ENCODE measurements at places on chromosomes 1 and 21.

DNA sequence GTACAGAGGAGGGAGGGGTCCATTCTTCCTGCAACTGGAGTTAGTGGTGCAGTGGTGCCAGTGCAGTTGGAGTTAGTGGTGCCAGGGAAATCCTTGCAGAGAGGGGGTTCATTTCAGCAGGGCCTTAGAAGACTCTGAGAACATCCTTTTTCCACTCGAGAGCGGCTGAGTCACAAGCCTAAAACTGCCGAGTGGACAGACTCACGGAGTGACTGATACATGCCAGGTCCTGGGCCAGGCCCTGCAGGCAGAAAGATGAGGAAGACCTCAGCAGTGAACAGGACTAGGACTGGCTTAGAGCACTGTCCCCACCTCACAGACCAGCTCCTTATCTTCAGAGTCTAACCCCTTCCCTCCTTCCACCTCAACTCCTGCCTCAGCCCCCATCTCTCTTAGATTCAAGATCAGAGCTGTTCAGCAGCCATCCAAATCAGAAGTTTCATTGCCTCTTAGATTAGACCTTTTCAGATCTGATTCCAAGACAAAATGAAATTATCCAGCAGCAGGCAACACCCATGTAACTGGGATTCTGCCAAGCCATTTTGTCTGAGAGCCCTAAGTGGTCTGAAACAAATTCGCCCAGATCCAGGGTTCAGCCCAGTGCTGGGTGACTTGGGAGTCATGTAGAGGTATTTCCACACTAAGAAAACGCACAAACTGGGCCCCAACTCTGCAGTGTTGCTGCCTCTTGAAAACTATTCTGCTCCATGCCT is 12.7 kb upstream of the IKBKE start:
- no peak for DNase-seq

DNA sequence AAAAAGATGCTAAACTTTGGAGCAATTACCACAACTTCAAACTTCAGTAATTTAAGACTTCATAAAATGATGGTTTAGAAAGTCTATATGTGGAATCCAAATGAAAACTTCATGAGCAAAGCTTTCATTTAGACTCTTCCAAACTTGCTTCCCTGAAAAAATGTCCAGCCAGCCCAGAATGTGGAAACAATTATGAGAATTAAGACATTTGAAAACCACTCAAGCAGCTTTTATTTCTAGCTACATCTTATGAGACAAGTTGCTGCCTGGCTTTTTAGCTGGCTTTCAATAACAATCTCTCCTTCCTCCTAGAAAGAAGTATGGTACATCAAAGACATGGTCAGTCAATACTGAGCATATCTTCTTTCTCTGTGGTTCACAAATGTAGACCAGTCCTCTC is 21.8 kb downstream of the LPAR3 start:
- DNase-seq, result no peak

DNA sequence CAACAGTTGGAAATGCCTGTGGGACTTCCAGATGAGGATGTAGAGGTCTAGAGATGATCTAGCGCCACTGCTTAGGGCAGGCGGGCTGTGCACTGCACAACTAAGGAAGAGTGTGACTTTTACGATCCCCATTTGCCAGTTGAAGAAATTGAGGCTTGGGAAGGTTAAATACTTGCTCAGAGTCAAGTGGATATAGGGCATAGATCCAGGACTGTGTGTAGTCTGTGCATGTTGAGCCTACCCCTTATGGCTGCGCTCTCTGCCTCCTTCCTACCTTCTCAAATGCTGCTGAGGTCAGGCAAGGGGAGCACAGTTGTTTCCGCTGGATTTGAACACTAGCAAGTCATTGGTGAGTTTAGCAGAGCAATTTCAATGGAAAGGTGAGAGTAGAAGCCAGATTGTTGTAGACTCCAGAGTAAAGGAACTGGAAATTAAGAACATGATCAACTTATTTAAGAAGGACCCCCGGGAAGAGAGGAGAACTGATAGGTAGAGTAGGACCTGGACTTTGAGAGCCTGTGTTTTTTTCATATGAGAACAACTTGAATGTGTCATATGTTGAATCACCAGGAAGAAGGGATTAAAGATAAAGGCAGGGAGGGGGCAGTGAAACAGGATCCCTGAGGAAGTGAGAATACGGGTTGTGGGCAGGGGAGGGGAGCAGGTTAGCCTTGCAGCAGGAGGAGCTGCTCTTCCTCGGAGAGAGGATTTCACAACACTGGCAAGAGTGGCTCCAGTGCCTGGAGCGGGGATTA is 2.7 kb downstream of the CAPN2 start:
- DNase-seq, result no peak

DNA sequence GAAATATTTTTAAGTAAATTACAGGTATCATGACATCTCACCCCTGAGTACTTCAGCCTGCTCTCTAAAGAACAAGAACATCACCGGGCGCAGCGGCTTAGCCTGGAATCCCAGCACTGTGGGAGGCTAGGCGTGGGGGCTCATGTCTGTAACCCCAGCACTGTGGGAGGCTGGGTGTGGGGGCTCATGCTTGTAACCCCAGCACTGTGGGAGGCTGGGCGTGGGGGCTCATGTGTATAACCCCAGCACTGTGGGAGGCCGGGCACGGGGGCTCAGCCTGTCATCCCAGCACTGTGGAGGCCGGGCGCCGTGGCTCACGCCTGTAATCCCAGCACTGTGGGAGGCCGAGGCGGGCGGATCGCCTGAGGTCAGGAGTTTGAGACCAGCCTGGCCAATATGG is 7.7 kb upstream of the CDK11B start:
- no peak for DNase-seq

DNA sequence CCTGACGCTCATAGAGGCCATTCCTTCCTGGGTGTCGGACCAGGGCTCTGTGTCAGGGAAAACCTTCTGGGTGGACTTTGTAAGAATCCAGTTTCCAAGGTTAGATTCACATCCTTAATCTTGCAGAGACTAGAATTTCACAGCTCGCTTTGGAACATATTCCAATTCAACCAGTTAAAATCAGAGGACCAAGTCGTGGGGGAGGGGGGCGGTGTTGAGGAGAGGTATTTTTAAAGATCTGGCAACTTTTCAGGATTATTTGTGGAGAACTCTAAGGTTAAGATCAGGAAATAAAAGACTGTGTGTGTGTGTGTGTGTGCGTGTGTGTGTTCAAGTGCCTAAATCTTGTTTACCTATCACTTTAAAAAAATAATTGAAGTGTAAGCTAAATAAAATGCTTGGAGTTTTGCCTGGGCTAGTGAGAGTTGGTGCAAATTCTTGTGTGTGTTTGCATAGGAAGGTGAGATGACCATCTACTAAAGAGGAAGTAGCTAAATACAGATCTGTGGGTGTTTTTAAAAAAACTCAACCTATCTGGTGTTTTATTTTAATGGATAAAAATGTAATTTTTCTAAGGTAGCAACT is 21.8 kb downstream of the TENT5C start:
- no peak for DNase-seq

DNA sequence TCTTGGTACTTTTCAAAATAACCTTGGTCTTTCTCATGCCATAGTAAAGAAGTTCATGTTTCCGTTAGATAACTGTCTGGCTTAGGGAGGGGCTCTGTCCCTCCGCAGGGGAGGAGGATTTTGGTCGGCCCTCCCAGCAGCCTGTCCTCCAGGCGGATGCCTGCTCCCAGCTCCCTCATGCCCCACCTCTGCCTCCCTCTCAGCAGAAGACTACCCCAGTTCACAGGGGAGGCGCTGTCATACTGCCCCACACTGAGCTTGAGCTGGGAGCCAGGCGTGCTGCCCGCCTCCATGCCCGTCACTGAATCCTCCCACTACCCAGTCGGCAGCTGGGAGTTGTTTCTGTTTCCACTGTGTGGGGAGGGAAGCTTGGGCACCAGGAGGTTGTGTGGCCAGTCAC is 127.3 kb downstream of the CAMTA1 start:
- DNase-seq, result no peak

DNA sequence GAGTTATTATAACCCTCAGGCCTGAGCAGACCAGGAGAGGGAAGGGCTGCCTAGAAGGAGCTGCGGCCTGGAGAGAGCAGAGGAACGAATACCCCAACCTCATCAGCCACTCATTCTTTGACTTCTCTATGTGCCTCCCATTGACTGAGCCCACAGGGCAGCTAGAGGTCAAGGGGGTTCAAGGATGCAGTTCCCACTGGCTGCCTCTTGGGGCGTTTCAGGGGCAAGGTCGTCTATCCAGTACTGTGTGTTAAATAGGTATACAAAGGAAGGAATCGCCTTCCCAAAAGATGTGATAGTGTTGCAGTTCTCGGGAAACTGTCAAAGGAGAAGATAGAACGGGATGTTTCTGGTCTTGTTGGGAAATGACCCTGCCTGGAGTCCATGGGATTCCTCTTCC is 250.6 kb downstream of the PRDM2 start:
- no peak for DNase-seq

DNA sequence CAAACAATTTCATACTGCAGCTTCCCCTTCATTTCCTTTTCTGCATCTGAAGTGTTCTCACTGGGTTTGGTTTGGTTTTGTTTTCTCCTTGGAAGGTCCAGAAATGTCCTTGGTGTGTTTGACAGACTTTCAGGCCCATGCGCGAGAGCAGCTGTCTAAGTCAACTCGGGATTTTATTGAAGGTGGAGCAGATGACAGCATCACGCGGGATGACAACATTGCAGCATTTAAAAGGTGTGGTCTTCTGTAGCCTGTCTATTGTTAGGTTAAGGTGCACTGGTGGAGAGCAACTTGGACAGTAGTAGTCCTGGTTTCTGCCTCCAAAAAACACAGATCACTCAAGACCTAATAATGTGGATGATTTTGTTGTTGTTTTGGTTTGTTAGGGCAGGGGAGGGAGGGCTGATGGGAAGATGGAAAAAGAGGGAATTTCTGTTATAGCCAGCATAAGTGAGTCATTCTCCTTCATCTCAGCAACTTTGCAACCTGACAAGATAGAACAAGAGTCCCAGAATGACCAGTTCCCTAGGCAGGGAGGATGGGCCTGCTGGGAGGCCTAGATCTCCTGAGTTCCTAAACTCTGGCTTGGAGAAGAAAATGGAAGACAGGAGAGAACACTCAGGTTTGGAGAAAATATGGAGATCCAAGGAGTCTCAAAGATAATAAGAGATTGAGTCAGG is 12.5 kb downstream of the HAO2 start:
- no peak for DNase-seq

DNA sequence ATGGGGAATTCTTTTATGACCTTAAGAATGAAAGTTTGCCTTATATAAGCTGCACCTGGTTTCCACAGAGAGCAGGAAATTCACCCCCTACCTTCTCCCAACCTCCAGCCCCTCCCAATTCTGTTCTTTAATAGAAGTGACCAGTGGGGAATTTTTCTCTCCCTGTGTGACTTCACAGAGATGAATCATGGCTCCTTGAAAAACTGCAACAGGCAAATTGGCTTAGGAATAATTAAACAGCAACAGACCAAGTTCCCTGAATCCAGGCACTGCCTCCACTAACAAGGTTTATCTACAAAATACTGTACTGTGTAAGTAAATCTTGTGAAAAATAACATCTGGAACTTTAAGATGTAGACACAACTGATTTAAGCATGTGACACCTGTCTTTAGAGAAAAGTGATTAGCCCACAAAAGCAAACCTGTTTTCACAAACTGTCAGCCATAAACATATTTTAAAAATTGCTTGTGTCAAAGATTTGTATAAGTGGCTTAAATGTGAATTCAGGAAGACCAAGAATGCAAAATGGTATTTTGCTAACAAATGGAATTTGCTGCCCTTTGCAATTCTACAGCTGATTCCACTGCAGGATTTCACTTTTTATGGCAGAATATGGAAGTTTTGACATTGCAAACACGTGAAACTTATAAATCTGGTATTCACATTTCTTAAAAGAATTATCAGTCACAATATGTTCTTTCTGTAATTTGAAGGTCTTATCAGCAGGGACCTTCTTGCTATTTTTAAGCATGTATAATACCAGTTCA is 54.0 kb downstream of the ALG14 start:
- no peak for DNase-seq

DNA sequence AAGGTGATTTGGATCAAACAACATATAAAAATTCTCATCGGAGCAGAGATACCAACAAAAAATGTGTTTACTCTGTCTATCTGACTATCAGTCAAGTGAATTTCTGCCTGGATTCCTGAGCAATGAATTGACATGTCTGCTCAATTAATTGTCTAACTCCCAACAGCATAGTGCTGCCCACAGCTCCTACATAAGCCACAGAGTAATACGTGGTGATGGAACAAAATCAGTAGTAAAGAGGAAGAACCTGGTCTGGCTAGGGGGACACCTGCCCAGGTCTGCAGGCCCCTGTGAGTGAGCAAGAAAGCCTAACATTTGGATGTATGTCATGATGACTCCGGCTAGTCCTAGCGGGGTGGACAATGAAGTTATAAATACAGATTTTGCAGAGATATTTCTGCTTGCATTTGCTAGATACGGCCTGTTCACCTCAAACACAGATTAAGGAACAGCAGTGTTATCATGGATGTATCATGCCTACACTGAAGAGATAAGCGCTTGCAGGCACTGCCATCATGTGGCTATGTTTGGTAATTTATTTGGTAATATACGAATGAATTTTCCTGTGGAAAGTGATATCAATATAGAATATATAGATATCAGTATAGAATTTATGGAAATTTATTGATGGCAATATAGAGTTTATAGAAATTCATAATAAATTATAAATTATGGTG is 69.6 kb upstream of the LRRC8B start:
- DNase-seq, result peak; percentile 43

DNA sequence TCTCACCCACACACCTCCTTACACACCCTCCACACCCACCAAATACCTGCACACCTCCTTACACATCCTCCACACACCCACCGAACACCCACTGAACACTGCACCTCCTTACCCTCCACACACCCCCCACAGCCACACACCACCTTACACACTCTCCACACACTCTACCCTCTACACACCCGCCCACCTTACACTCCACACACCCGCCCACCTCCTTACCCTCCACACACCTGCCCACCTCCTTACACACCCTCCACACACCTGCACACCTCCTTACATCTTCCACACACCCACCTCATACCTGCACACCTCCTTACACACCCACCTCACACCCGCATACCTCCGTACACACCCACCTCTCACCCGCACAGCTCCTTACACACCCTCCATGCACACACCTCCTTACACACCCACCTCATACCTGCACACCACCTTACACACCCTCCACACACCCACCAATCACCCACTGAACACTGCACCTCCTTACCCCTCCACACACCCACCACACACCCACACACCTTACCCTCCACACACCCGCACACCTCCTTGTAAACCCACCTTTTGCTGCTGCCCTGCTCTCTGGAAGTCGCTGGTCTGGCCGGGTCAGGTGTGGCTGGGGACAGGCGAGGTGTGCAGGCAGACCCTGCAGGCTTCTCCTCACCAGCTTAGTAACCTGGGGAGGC is 38.5 kb downstream of the COQ8A start:
- no peak for DNase-seq

GRCh38 chr1:159854116-159854692 is 8.3 kb downstream of the VSIG8 start:
- DNase-seq, result peak; percentile 79

DNA sequence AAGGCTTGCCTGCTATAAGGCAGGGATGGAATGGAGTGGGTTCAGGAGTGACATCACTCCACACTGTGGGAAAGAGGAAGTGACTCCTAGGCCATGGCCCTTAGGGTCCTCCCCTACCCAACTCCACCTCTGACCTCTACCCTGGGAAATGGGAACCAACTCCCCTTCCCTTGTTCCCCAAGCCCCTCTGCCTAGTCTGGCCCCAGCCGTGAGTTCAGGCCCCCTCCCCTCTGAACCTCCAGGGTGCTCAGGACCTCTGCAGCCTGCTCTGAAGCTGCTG is 3.8 kb upstream of the GUCA2A start:
- DNase-seq, result no peak

- no peak for DNase-seq
Measured at GRCh38 chr1:85214654-85215053, 13.8 kb upstream of the SYDE2 start.

- no peak for DNase-seq
Measured at GRCh38 chr1:225763716-225764548, 13.7 kb upstream of the SRP9 start.

- no peak for DNase-seq
Measured at GRCh38 chr21:45580181-45580575, 37.9 kb upstream of the SLC19A1 start.

Data from globus pallidus (tissue), 1 donor.